ENCODE measurements at places on chromosomes 2 and 18. TPM values are rescaled to one million over a fixed set of nuclear protein-coding genes. Genes with fewer than 3 reads are reported as not detected.

GRCh38 chr2:7242189-7242867 lies 325.1 kb downstream of the RNF144A start:
- no peak for DNase-seq

DNA sequence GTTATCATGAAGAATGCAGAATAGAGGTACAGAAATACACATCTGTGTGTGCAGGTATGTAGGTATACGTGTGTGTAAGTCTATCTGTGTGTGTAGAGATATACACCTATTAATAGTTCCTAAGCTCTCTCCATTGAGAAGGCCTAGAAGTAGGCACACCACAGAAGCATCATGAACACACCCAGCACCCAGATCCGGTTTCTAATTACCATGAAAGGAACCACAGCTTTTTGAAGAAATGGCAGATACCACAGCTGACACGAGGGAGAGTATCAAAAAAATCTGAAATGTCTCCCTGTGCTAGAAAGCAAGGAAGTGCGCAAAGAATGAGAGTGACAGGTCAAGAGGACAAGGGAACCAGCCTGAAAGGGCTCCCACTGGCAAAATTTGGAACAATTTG lies 27.7 kb upstream of the AP1S3 start:
- no peak for DNase-seq

DNA sequence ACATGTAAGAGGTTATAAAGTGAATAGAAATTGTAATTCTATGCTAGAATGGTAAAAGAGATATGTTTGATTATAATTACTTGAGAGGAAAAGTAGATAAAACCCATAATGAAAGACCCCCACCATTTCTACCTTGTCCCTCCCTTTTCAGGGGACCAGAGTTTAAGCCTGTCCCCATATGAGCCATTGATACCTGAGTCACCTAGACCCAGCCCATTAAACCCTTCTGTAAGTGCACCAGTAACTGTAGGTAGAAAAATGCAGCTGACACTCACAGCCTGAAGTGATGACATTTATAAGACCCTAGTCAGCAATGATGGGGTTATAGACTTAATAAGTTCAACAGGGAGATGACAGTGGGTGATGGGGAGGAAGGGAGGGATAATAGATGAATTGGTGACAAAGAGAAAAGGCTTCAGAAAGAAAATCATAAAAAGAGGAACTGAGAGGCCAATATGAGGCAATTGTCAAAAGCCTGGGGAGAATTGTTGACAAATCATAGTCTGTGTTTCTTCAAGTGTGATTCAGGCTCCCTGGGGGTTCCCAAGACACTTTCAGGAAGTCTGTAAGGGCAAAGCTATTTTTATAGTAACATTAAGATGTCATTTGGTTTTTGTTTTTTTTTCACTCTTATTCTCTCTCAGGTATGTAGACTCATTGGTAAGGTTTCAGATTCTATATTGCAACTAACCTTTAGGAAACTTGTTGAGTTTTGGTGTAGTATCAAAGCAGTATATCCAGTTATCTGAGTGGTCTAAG lies 544.2 kb downstream of the SATB2 start:
- DNase-seq, result no peak

GRCh38 chr2:198966269-198966668 lies 491.5 kb downstream of the SATB2 start:
- DNase-seq, result no peak

DNA sequence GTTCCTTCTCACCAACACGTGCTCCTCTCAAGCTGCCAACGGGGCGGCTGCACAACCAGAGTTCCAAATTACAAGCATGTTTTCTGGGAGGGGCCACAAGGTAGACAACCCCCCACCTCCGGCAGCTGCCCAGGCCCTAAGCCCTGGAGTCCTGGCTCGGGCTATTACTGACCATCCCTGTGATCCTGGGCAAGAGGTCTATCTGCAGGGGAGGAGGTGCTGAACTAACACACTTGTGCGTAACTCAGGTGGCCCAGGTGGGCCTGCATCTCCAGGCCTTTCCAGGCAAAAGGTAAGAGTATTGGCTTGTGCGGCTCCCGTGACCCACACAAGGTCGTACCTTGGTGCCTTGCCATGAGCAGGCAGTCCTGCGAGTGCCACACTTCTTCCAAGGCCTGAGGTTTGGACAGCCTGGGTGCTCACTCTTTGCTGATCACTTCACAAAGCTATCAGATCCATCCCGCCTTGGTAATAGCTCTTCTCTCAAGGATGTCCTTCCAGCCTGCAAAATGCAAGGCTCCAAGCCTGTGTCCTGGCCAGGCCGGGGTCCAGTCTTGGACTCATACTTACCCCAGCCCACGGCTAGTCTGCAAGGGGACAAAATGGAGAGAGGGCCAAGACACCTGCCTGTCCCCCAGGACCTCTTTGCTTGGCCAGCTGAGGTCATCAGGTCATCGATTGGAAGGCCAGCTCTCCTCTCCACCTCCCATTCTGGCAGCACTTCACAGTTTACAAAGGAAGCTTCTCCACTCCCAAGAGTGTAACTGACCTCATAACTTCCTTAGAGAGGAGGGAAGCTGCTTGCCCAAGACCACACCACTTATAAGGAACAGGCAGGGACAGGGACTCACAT lies 33.9 kb downstream of the ADRA2B start:
- no peak for DNase-seq

Gene IKZF2
- 6.2 TPM for total RNA-seq

DNA sequence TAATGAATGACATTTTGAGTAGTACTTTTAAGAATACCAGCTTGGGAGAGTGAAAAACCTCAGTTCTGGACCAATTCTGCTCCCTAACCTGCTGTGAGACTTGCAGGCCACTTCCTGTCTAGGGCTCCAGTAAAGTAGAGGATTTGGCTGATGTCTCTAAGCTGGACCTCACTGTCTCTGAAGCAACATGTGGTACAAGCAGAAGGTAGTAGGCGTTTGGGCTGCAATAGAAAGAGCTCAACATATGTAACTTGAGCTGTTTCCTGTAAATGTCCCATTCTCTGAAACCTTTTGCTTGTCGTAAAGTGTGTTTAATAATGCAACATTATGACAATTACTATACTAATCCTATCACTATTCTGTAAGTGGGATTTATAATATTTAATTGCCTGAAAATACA lies 213.1 kb downstream of the MYO3B start:
- DNase-seq, result no peak

DNA sequence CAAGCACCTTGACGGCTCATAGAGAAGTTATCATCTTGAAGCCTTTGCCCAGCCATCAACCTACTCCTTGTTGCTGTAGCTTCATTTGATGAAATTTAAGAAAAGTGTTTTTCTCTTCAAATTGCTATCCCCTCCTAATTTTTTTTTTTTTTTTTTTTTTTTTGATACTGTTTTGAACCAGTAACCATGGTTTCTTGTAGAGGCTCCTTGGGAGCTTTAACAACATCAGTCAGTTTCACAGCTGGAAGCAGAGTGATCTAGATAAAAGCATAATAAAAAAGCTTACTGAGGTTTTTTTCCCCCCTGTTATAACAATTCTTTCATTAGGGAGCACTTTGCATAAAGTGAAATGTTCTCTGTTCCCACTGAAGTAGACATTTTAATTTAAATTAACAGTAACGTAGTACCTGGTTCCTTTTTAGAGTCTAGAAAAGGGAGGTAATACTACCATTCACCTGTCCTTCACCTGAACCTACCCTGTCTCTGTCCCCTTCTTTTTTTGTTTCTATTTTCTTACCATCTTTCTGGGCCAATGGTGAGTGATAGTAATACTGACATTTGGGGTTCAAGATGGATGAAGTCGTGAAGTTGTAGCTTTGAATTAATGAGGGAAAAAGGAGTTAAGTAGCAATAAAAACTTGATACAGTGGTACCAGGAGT lies 101.5 kb downstream of the NCOA1 start:
- no peak for DNase-seq

Gene LYPD6B
- 1.2 TPM for total RNA-seq

GRCh38 chr2:137437386-137437785 lies 526.9 kb upstream of the HNMT start:
- DNase-seq, result no peak

DNA sequence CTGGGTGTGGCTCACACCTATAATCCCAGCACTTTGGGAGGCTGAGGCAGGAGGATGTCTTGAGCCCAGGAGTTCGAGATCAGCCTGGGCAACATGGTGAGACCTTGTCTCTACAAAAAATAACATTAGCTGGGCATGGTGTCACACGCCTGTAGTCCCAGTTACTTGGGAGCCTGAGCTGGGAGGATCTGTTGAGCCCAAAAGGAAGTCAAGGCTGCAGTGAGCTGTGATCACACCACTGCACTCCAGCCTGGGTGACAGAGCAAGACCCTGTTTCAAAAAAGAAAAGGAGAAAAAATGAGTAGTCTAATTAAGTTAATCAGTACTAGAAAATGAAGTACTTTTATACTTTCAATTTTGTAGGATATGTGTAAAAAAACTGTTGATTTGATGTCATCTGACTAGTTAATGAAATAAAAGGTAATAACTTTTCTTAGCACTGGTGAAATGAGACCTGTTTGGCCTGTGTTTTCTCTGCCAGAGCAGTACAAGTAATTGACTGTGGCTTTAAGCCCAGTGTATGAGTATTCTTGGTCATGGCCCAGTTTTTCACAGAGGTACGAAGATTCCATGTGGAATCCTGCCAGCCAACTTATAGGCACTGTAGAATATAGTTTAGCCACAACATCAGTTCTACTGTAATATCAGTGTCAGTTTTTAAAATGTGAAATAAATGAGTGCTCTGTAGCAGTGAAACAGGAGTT lies 35.8 kb downstream of the MFSD6 start:
- DNase-seq, result no peak

DNA sequence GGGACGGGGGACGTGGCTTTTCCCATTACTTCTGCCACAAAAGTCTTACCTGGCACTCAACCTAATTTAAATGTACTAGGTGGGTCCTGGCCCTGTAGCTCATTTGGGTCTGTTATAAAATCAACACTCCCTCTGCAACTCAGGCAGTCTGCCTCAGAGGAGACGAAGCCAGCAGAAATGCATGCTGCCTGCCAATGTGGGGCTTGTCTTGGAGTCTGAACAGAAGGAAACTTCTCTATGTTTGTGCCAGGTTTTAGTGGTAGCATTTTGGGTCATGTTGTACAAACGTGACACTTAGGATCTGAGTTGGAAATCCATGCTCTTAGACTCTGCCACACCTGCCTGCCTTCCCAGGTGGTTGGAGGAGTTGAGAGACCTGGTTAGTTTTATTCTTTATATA lies 292.5 kb upstream of the FAM98A start:
- no peak for DNase-seq

- no peak for DNase-seq
These were observed 64.1 kb upstream of the NDUFV2 start for GRCh38 chr18:9038277-9038871.

- no peak for DNase-seq
These were observed 237.8 kb upstream of the THSD7B start for GRCh38 chr2:136527560-136527959.

DNA sequence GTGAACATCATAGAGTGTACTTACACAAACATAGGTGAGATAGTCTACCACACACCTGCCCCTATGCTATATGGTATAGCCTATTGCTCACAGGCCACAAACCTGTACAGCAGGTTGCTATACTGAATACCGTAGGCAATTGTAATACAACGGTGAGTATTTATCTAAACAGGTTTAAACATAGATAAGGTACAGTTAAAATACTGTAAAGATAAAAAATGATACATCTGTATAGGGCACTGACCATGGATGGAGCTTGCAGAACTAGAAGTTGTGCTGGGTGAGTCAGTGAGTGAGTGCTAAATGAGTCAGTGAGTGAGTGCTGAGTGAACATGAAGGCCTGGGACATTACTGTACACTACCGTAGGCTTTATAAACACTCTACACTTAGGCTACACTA lies 267.0 kb upstream of the HS6ST1 start:
- DNase-seq, result no peak

GRCh38 chr18:24964216-24964615 lies 387.8 kb downstream of the ZNF521 start:
- DNase-seq, result no peak

DNA sequence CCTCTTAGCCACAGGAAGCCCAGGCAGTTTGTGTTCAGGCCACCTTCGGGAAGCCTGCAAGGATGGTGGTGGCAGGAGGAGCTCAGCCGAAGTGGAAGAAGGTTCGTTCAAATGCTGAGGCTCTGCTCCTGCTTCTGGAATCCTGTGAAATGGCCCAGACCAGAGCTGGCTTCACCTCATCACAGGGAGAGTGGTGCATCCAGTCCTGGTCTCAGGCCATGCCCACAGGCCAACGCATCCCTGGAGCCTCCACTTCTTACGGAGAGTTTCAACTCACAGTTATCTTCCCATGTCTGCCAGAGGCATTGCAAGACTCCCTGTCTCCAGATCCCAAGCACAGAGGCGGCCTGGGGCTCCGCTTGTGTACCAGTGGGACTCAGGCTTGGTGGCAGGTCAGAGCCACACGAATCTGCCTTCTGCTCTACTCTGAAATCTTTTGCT lies 82.3 kb downstream of the NDUFA10 start:
- DNase-seq, result no peak

Gene ITM2C
- 74.8 TPM for total RNA-seq

- no peak for DNase-seq
These were observed 51.1 kb upstream of the ZNF236 start for GRCh38 chr18:76771192-76771799.

- DNase-seq, result no peak
These were observed 62.4 kb upstream of the TCF4 start for GRCh38 chr18:55650363-55650870.

Gene IL18R1
- total RNA-seq, result 2.1 TPM

GRCh38 chr2:239116456-239117246 lies 268.8 kb downstream of the TWIST2 start:
- no peak for DNase-seq

- no peak for DNase-seq
These were observed 121.0 kb upstream of the XPO1 start for GRCh38 chr2:61658841-61659780.

- DNase-seq, result no peak
These were observed 27.5 kb upstream of the SUCLG1 start for GRCh38 chr2:84486441-84487115.

- no peak for DNase-seq
These were observed 41.7 kb downstream of the FBXO11 start for GRCh38 chr2:47864566-47864965.

DNA sequence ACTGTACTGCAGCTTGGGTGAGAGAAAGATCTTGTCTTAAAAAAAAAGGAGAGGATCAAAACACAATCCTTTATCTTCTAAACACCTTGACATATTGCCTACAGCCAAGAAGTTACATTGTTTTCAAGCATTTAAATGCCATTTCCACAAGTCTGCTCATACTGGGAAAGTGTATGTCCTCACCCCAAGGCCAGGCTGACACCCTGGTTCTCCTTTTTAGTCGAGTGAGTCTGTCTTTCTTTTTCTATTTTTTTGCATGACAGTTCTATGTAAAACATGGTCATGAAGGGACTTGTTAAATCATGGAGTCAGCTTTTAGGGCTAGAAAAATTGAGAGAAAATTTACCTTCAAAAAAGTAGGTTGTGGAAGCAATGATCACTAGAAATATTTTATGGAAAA lies 233.3 kb downstream of the FAM210A start:
- DNase-seq, result no peak

DNA sequence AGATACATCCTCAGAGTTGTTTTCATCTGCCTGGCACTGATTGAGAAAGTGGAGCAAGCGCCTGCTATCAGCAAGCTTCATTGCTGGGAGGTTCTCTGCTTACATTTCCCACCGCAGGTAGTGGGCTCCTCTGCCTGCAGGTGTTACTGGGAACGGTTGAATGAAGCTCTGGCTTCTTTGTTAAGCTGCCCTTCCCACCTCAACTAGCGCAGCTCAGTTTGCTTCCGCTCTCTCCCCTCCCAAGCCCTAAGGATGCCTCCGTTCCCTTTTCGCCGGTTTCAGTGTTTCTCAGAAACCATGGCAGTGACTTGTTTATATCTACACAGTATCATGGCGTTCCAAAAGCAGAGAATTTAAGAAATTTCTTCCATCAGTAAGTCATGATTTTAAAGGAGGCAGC lies 72.2 kb upstream of the B3GNT7 start:
- no peak for DNase-seq

GRCh38 chr2:28276807-28277206 lies 115.9 kb upstream of the FOSL2 start:
- DNase-seq, result no peak

Gene ACOXL
- total RNA-seq, result 0.23 TPM
